ENCODE measurements at places on chromosomes 2 and 18.
A peak's percentile ranks its signal among the peaks of the same experiment; 100 is the strongest.

- no peak for DNase-seq
Measured at GRCh38 chr18:11096411-11096810, 53.0 kb downstream of the PIEZO2 start.

GRCh38 chr2:146244131-146244530 lies 1600.7 kb upstream of the ACVR2A start:
- DNase-seq, result no peak

GRCh38 chr18:52442686-52443085 lies 102.7 kb downstream of the DCC start:
- no peak for DNase-seq

DNA sequence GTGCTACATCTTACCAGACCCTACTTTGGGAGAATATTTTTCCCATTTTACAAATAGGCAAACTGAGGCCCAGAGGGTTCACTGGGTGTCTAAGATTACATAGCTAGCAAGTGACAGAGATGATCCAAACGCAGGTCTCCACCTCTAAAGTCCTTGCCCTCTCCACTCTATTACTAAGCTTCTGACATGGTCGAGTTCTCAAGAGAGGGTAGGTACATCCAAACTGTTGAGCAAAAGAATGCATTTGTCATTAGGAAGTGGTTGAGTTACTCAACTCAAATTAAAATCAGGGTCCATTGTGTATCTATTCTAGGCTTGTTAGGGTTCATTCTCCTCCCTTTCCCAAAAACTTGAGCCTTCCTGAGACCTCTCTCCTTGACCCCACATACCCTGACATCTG lies 680.6 kb upstream of the FANCL start:
- no peak for DNase-seq

DNA sequence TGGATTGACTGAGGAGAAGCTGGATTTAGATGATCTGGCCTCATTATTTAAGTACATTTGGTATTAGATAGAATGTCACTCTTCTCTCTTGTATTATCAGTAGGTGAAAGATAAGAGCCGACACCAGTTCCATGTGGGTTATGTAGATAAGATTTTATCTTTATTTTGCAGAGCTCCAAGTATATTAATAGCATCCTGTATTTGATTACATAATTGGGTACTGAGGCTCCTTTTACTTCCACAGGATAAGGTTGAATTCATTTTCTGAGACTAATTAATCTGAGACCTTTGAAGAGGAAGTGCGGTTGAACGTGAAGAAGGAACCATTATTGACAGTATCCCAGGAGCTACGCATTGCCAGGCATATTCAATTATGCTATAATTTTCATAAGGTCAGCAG lies 32.8 kb upstream of the CD226 start:
- no peak for DNase-seq

DNA sequence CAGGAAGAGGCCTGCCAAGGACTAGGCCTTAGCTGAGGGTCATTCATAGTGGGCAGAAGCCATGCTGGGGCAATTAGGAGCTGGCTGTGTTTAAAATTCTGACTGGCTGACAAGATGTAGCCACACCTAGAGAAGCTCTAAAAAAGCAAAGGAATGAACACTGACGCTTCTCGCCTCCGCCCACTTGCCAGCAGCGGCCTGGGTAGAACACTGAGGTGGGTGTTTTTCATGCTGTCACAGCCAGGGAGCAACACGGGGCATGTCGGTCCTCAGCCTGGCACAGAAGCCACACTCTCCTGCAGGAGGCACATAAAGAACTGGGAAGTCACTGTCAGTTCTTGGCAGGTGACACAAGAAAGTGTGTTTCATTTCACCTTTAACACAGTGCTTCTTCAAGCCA lies 10.4 kb downstream of the CHST10 start:
- no peak for DNase-seq

GRCh38 chr2:180177534-180177933 lies 170.4 kb upstream of the CWC22 start:
- no peak for DNase-seq

DNA sequence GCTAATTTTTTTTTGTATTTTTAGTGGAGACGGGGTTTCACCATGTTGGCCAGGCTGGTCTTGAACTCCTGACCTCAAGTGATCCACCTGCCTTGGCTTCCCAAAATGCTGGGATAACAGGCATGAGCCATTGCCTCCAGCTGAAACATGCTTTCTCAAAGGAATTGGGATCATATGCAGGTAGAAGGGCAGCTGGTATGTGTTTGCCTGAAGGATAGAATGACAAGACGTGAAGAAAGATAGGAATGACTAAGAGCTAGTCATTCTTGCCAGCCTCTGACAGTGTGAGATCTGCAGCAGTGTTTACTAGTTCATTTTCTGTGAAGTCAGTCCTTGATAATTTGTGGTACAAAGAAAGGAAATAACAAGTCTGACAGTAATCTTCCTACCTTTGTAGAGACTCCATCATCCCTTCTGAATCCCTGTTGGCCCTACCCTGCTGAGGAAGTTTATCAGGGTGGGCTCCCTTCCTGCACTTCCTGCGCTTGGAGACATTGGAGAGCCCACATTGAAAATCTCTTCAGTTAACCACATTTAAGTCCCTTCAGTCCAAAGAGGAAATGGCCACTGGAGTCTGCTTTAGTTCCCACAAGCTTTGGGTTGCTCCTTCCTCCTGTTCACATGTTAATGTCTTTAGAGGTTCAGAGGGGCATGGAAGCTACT lies 14.7 kb downstream of the CFLAR start:
- DNase-seq, result peak; percentile 62

DNA sequence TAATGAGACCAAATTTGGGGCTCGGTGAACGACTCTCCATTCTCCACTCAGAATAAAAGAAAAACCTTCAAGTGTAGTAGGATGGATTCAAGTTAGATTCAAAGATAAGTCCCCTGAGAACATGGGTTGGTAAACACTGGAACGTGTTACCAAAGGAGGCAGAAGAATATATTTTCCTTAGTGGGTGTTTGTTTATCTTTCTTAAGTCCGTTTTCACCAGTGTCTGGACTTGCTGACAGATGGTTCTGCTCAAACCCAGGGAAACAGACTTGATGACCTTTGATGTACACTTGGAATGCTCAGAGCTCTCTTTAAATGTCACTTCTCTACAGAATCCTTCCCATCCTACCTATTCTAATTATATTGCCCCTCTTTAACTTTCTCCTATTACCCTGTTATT lies 310.3 kb upstream of the ZNF521 start:
- DNase-seq, result no peak

DNA sequence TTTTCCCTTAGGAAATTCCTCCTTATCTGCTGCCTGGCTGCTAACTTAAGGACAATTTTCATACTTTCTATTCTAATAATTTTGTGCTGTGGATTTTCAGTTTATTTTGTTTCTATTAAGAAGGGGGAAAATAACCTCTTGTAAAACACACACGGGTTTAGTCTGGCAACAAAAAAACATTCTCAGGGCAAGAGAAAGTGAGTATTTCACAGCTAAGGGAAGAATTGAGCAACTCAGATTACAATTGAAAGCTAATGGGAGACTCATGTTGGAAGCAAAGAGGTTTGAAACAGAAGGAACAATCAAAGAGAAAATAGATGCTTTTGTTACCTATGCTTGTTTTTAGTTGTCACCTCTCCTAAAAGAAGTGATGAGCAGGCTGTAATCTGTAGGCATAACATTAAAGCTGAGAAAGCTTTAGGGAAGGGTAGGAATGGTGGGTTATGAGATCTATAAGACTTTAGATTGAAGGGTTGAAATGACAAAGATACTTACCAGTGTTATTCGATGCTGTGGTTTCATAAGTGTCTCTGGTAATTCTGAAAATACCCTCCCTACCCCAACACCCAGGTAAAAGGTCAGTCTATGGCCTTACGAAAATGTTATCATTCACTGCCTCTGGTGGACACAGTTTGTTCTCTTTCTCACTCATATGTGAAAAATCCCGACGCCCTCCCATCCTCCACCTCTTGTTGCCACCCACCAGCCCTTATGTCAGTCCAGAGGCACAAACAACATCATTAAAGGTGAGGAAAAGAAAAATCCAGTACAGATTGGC lies 510.9 kb downstream of the TXNL1 start:
- no peak for DNase-seq

DNA sequence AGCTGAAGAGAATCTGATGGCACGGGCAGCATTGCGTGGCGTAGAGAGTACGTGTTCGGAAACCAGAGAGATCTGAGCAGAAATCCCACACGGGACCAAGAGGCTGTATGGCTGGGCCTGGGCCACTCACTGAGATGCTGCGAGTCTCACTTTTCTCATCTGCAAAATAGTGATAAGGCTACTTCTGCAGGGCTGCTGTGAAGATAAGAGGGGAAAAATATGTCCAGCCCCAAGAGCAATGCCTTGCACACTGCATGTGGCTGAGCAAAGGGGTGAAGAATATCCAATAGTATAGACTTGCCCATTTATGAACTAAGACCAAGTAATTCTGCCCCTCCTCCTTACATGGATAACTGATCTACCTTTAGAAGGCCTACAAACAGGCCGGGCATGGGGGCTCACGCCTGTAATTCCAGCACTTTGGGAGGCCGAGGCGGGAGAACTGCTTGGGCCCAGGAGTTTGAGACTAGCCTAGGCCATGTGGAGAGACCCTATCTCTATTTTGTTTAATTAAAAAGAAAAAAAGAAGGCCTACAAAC lies 3.1 kb downstream of the FECH start:
- no peak for DNase-seq

- no peak for DNase-seq
Measured at GRCh38 chr18:27749194-27749593, 427.7 kb downstream of the CDH2 start.

DNA sequence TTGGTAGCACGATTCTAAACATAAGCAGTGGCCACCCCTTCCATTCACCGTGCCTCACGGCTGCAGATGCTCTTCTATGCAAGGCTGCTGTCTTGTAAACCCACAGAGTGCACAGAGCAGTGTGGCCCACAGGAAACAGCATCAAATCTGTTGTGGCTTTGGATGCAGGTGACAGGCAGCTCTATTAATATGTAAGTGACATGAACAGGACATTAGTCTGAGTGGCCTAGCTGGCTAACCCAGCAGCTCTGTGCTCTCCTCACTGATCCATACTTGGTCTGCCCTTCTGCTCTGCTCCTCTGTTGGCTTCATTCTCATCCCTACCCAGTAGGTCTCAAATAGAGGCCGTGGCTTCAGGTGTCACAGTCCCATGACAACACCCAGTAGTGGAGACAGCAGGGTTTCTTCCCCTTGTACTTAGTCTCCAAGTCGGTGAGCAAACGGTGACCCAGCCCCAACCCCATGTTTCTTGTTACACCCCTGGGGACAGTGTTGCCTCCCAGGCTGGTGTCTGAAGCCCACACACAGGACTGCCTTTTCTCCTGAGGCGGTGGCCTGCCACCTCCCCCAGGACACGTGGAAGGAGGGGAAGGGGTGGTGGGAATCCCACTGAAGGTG lies 5.8 kb downstream of the SH3RF3 start:
- no peak for DNase-seq

- no peak for DNase-seq
Measured at GRCh38 chr2:58131191-58132011, 84.8 kb downstream of the VRK2 start.

DNA sequence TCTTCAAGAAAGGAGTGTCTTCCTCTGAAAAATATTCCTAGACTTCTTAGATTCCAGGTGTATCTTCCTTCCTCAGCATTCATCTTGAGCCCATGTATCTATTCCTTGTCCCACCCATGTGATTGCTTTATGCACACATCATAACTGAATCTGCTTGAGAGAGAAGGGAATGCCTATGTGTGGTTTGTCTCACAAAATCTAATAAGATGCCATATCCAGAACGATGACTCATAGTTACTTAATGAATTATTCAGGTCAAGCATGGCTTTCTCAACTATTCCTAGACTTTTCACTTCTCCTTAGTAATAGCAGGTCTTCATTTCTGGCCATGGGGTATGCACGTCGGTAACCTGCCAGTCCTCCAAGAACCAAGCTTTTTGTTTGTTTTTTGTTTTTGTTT lies 121.8 kb downstream of the SETBP1 start:
- no peak for DNase-seq

DNA sequence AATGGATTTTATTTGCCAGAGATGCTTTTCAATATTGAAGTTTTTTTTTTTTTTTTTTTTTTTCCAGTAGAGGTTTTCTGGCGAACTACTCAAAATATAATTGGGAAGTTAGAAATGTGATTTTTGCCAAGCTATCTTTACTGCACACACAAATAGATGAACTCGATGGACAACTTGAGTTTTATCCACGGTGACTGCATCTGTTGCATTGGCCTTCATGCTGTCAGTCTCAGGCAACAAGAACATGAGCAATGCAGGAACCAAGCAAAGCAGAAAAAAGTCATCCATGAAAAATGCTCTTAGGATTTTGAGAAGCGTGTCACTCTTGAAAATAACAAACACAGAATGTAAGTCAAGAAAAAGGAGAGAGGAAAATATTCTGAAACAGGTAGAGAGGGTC lies 22.7 kb upstream of the HDAC4 start:
- DNase-seq, result no peak

GRCh38 chr18:26869640-26870039 lies 4.1 kb upstream of the AQP4 start:
- no peak for DNase-seq

- DNase-seq, result no peak
Measured at GRCh38 chr18:48992791-48993555, 42.2 kb upstream of the SMAD7 start.

DNA sequence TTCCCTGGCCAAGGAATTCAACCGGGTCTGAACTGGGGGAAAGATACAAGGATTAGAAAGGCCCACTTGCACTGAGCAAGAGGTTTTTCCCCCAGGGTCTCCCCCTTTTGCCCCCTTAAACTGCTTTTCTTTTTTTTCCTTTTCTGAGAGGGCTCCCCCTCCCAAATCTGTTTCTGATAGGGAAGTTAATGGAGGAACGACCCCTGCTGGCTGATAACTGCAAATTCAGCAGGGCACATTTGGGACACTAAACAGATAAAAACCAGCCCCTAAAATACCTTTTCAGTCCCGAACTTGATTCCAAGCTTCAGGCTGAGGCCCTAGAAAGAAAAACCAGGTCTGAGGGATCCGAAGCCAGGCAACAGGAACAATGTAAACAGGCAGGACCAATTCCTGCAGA lies 1012.4 kb upstream of the CRIM1 start:
- no peak for DNase-seq

GRCh38 chr2:144379851-144380311 lies 140.0 kb downstream of the ZEB2 start:
- no peak for DNase-seq

DNA sequence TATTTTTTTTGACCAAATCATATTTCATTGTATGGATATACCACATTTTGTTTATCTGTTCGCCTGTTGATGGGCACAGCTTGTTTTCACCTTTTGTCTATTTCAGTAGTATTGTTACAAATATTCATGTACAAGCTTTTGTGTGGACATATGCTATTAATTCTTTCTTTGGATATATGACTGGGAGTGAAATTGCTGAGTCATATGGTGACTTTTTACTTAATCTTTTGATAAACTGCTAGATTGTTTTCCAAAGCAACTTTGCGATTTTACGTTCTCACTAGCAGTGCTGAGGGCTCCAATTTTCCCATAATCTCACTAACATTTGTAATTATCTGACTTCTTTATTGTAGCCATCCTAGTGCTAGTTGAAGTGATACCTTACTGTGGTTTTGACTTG lies 112.4 kb downstream of the CD8B2 start:
- DNase-seq, result no peak
